Occipital lobe (tissue), 3 donors: ENCODE measurements at places on chromosomes 7 and 10.

DNA sequence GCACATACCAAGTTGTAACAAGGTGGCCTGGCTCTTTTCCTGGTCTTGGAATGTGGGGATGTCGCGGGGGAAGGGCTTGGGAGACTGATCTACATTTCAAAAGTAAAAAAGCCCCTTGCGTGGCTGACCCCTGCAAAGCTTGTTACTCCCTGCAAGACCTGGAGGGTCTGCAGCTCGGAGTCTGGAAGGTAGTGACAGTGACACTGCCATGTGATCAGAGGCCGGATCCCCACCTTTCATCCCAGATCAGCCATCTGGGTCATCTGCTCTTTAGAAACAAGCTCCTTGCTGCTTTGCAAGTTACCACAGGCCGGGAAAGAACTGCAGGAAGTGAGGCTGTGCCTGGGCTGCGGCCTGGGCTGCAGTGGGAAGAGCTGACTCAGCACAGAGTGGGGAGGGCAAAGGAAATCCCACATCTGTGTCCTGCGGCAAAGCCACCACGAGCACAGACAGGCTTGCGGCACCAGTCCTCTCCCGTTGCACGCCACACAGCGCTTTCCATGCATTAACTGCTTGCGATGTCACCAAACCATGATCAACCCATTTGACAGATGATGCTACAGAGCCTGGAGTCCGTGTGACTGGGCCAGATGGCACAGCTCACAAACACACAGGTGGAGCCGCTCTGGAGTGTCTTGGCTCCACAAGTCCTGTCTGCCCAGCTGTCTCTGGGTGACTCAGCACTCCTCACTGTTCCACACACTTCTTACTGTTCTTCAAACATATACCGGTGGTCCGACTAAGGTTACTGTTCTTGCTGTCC is 97.7 kb downstream of the SH3PXD2A start:
- DNase-seq = no peak

- no peak for DNase-seq
Observed at GRCh38 chr7:19352305-19352695, 207.1 kb upstream of the FERD3L start.

DNA sequence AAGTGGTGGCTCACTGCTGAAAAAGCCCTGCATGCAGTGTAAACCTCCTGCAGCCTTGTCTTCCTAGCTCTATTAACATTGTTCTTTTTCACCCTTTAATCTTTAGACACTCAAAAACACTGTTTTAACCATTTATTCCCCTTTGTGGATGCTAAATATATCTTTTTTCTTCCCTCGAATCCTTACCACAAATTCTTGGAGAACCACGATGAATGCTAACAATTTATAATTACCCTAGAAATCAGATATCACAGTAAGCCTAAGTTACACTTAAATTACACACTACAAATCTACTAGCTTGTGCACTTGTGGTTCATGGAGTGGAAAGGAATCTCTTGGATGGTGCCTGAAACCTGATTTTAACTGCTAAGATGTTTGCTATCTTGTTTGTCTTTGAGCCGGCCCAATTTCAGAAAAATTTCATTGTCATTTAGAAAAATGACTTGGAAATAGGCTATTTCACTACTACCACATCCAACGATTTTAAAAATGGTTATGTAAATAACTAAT is 125.1 kb upstream of the NOBOX start:
- DNase-seq = no peak

DNA sequence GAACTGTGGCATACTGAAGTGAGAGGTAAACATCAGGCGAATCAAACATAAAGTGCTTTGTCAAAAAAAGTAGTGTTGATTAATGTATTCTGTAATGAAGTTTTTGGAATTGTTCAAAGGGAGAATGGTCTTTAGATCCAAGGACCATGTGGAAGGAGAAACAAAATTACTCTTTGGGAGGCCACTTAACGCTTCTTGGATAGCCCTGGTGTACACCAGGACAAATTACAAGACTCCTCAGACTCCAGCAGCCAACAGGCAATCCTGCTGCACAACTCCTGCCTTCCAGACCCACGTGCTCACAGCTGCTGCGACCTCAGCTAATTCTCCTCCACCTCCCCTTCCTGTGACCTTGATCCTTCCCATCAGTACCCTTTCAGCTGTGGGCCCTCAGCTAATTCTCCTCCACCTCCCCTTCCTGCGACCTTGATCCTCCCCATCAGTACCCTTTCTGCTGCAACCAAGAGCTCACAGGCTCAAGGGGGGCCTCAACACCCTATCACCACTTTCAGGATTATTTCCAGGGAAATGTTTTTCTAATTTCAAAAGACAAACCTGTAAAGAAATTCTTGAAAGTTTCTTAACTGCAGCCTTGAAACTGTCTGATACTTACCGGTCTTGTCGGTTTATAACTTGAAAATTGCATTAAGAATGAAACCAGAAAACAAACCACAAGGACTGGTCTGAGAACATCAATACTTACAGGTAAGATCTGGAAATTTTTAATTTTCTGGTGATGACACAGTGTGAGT is 29.7 kb upstream of the DDC start:
- no peak for DNase-seq

DNA sequence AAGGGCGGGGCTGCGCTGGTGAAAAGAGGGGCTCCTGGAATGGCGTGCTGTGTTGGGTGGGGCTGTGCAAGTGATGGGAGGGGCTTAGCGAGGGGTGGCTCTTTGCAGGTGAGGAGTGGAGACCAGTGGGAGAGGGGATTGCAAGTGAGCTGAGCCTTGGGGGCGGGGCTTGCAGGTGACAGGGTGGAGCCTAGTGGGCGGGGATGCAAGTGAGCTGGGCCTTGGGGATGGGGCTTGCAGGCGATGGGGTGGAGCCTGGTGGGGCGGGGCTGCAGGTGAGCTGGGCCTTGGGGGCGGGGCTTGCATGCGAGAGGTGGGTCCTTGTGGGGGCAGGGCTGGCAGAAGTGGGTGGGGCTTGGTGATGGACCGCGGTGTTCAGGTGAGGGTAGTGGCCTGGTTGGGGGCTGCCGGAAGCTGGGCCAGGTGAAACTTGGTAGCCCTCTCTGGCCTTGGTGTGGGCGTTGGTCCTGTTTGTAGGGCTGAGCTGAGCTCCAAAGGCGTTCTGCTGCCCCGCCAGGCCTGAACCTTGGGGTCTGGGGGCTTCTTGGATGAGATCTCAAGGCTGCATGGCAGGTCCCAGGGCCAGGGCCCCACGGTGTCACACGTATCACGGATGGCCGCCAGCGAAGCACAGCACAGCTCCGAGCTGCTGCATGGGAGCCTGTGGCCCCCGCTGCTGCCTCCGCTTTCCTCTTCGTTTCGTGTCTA is 743 bp upstream of the PITRM1 start:
- DNase-seq = no peak

- DNase-seq = no peak
Observed at GRCh38 chr10:75245354-75246250, 9.8 kb upstream of the COMTD1 start.

DNA sequence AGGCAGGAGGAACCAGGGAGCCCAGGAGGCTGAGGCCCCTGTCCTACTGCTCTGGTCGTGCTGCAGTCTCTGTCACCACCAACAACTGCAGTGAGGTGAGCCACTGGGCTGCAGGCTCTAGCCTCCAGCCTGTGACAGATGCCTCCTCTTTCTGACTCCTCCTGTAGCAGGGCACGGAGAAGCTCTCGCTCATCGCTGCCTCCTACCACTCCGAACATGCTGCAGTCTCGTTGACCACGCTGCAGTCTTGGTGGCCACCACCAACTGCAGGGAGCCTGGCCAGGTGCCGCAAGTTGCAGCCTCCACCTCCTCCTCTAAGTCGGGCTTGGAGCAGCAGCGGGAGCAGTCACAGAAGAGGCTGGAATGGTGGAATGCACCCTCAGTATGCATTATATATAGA is 22.1 kb upstream of the VOPP1 start:
- DNase-seq = no peak

- DNase-seq = no peak
Observed at GRCh38 chr10:89262086-89263051, 10.8 kb upstream of the LIPA start.

DNA sequence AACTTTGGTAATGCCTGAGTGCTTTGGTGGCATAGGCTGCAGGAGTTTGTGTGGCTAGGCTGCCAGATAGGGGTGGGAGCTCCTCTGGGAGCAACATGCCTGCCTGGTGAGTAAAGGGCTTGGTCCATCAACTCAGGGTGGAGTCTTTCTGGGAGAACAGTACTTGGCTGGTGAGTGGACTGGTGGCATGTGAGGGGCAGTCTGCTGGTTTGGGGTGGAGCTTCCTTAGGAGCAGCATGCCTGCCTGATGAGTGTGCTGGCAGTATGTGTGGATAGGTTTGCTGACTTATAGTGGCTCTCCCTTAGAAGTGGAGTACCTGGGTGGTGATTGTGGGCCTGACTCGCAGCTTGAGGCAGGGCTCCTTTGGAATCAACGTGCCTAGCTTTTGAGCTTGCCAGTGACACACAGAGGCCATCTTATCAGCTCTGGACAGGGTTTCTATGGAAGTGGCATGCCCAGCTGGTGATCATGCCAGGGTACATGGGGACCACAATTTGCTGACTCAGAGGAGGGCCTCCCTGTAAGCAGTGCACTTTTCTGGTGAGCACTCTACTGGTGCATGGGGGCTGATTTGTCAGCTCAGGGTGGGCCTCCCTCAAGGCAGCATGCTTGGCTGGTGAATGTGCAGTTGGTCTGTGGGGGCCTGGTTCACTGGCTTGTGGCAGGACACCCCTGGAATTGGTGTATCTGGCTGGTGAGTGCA is 35.0 kb upstream of the SRI start:
- no peak for DNase-seq

DNA sequence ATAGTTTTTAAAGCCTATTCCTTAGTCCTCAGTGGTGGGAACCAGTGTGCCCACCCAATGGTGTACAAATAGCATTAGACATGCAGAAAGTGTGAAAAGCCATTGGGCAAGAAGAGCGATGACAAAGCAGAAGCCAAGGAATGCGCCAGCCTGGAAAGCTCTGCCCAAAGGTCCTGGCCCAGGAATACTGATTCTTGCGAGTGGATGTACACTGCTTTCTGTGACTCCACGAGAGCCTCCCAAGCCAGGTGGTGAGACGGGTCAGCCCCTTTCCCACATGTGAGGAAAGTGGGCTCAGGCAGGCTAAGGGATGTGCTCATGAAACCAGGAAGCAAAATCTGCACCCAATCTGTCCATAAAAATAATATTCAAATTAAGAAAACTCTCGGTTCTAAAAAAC is 106.6 kb downstream of the ADCY1 start:
- no peak for DNase-seq

GRCh38 chr7:130096243-130096827 is 26.0 kb downstream of the KLHDC10 start:
- no peak for DNase-seq

GRCh38 chr7:112749775-112750174 is 40.4 kb downstream of the TMEM168 start:
- DNase-seq = no peak

DNA sequence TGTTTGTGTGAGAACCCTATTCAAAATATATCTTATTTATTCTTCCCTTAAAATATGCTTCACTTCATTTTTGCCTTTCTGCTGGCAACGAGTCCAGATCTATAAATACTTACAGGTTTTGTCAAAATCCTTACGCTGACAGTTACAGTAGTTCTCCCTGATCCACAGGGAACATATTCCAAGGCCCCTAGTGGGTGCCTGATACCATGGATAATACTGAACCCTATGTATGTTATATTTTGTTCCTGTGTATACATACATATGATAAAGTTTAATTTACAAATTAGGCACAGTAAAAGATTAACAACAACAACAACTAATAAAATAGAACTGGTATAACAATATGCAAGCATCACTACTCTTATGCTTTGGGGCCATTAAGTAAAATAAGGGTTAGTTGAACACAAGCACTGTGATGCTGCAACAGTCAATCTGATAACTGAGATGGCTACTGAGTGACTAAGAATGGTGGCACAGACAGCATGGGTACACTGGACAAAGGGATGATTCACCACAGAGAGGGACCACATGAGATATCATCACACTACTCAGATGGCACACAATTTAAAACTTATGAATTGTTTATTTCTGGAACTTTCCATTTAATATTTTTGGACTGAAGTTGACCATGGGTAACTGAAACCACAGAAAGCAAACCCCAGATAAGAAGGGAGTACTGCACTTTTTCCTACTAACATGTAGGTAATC is 29.4 kb upstream of the PCGF5 start:
- DNase-seq = no peak

DNA sequence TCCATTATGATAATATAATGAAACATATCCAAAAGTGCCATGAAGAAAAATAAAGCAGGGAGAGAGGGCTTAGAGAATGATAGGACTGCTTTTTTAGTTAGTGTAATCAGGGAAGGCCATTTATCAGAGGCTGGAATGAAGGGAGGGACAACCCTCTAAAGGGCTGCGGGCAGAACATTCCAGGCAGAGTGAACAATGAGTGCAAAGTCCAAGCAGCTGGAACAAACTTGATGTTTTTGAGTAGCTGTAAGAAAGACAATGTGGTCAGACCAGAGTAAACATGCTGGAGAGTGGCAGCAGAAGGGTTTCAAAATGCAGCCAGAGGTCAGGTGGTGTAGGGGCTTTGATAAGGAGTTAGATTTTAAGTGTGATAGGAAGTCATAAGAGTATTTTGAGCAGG is 65.6 kb upstream of the CCDC6 start:
- no peak for DNase-seq

DNA sequence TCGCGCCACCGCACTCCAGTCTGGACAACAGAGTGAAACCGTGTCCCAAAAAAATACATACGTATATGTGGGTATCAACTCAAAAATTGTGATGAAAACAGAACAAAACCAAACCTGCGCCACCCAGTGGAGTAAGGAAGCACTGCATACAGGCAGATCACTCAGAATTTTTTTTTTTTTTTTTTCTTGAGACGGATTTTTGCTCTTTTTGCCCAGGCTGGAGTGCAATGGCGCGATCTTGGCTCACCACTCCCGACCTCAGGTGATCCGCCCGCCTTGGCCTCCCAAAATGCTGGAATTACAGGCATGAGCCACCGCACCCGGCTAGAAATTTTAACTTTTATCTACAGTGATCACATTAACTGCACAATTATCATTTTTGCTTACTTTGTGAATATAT is 9.1 kb upstream of the TMEM236 start:
- no peak for DNase-seq

GRCh38 chr7:114647518-114647917 is 232.9 kb downstream of the FOXP2 start:
- no peak for DNase-seq

DNA sequence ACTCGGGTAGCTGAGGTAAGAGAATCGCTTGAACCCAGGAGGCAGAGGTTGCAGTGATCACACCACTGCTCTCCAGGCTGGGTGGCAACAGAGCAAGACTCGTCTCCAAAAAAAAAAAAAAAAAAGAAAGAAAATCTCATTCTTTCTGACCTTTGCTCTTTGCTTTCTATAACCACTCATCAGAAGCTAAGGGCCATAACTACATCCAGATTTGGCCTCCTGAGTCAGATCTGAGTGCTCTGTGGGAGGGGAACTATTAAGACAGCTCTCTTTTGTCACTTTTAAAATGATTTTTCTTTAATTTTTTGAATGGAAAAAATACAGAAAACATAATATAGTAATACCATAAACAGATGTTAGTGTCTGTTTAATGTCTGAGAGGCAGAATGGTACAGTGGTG is 210.1 kb downstream of the KIAA1217 start:
- no peak for DNase-seq

GRCh38 chr10:8035006-8035640 is 19.4 kb upstream of the GATA3 start:
- no peak for DNase-seq

GRCh38 chr7:36040679-36041078 is 112.4 kb upstream of the EEPD1 start:
- no peak for DNase-seq
